ENCODE measurements at places on chromosomes 12 and 14.
A peak's percentile ranks its signal among the peaks of the same experiment; 100 is the strongest.

DNA sequence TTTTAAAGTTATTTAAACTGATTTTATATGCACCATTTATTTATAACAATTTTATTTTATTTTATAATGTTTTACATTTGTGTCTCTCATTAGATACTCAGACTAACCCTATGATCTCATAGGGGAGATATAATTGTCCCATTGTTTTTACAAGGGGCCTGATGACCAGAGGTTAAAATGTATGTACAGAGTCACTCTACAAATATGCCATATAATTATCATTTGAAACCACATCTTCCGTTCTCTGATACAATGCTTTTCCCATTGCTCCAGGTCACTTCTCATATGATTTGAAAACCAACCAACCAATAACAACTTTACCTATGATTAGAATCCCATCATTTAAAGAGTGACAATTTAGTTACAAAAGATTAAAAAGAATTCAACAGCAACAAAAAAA lies 137.8 kb downstream of the GPHN start:
- DNase-seq = no peak

DNA sequence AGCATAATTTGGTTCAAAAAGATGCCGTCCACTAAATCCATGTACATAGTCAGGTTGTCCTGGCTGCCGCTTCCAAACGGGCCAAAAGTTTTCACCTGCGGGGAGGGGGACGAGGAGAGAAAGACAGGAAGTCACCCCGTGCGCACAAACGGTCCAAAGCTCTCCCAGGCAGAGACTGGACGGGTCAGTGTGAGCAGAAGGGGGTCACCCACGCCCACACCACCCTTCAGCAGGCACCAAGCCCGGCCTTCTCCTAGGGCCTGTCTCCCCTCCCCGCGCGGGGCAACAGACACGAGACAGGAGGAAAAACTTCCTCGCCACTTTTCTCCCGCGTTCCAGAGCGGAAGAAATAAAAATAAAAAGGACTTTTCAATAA lies 888 bp downstream of the CCDC88C start:
- DNase-seq = no peak

- DNase-seq = no peak
These were observed 991.2 kb downstream of the FLRT2 start for GRCh38 chr14:86521031-86521730.

DNA sequence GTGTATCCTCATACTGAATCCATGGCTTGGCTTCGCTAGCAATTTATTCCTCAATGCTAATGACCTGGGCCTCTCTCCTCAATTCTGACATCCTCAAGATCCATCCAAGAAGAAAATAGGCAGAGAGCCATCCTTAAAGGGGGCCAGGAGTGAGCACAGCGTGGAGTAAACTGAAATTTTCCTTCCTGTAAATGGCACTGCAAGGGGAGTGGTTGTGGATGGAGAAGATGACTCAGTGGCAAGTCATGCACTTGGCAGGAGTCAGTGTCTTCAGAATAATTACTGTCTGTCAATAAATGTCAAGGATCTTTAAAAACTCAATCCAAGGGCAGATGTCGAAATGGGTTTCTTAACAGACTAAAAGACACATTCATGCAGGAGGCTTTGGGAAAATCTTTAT lies 88.0 kb upstream of the TMEM132C start:
- no peak for DNase-seq

- DNase-seq = no peak
These were observed 5.3 kb downstream of the ZNF10 start for GRCh38 chr12:133135747-133136146.

DNA sequence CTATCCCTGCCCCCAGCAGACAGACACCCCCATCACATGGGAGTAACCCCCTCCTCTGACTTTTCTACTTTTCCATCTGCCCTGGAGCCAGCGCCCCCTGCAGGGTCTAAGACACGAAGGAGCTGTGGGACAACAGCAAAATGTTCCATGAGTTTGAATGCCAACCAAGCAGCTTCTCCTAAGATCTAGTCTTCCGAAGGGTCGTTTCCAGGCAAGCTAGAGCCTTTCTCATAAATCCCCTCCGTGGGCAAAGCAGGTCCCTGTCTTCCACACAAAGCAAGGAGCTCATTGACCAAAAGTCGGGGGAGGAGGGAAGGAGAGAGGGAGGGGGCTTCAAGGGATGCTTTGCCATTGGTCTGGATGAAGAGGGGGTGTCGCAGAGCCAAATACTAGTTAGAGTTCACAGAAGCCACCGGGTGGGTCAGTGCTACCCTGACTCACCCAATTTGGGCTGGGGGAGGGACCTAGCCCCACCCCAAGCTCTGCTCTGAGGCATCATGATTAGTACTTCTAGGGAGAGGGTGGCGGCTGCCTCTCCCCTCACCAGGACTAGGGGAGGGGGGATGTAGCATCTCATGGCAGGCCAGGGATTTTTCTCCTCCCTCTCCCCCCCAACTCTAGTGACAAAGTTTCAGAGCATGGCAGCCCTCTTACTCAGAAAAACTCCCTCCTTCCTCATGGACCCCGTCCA lies 1.6 kb downstream of the MSI1 start:
- no peak for DNase-seq

DNA sequence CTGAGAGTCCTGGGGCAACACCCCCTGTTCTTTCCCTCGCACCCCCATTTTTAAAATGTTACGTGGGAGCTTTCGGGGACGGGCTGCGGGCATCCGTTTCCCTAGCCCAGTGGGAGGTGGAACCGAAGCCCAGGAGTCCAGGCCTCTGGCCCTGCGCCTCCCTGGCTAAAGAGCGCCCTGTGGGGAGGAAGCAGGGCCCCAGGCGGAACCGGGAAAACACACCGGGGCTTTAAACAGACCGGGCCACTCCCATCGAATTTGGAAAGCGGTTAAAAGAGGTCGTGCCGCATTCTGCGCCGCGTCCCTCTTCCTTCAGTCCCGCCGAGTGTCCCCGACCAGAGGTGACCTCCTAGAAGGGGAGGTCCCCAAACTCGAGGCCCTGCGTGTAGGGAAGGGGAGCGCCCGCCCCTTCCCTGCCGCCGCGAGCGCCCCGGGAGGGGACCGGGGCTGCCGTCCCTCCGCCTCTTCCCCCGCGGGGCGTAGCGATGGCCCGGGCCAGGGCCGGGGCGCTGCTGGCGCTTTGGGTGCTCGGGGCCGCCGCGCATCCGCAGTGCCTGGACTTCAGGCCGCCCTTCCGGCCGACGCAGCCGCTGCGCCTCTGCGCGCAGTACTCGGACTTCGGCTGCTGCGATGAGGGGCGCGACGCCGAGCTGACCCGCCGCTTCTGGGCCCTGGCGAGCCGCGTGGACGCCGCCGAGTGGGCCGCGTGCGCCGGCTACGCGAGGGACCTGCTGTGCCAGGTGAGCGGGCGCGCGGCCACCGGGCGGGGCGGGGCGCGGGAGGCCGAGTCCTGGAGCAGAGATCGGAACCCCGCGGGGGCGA lies at the start of gene HHIPL1:
Gene HHIPL1 (plus strand): TSS at position 407 of the 822 bp plus-strand sequence. CDS start 79 bp downstream, at position 486.
- DNase-seq = no peak

- DNase-seq = no peak
These were observed 51.7 kb downstream of the SLC25A47 start for GRCh38 chr14:100374876-100375265.

DNA sequence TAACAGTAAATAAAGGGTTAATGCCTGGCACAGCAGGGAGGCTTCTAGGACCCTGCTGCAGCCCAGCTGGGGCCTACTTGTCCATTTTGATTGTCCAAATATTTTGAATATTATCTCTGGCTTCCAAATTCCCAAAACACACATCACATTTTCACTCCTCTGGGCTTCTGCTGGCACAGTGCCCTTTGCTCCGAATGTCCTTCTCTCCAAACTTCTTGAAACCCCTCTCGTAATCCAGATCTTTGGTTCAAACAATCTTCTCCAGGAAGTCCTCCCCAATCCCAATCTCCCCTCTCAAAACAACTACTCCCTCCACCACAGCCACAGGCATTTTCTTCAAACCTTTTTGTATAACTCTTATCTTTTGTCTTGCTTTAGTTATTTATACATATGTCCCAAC lies 225.6 kb downstream of the PPM1H start:
- DNase-seq = no peak

DNA sequence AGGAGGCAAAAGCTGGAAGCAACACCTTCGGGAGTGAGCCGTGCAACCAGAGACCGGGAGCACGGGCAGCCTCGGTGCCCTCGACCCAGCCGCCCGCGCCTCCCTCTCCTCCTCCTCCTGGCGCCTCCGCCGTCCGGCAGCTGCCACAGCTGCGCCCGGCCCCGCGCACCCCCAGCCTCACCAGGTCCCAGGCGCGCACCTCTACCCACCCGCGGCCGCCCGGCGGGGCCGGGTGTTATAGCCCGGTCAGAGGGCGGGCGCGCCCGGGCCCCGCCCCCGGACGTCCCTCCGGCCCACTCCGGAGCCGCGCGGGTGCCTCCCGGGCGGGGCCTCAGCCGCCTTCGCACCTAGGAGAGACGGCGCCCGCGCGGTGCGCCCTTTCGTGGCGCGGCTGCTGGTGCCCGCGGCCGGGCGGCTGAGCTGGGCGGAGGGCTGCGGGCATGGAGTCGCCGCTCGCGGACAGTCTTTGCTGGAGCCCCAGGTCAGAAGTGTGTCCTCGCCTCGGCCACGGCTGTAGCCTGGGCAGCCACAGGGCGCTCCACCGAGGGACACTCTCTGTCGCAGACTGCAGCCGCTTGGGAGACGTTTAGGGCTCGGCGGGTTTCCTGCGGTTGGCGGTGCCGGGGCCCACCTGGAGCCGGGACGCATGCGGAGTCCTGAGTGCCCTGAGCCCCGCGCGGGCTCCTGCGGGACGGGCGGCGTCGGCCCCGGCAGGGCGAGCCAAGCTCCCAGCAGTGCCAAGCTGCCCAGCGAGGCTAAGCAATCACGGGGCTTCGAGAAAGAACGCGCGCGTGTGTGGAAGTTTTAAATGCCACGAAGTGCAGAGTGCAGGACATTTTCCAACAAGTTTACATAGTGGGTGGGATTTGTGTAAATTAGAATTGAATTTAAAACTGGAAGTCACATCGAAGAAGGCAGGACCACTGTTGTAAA lies at the start of gene CPM:
Gene CPM (minus strand): TSS at position 211 of the 933 bp plus-strand sequence. CDS start 334 bp downstream, outside the sequence.
- DNase-seq = peak; percentile 50

GRCh38 chr12:70154087-70154638 lies 89.1 kb upstream of the CNOT2 start:
- DNase-seq = no peak

DNA sequence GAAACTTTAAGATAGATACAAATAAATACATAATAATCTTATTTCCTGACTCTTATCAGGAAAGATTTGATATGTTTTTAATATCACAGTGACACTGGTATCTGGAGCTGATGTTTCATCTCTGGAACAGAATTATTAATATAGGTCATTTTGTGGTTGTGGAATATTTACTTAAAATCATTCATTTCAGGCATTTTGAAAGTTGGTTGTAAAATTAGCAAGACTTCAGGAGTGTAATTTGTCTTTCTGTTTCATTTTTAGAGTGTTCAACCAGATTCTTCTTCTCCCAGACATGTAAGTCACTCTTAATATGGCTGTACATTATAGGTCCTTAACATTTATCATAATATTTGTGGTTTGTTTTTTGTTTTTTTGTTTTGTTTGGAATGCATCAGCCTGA lies 115.7 kb downstream of the PCNX1 start:
- no peak for DNase-seq

DNA sequence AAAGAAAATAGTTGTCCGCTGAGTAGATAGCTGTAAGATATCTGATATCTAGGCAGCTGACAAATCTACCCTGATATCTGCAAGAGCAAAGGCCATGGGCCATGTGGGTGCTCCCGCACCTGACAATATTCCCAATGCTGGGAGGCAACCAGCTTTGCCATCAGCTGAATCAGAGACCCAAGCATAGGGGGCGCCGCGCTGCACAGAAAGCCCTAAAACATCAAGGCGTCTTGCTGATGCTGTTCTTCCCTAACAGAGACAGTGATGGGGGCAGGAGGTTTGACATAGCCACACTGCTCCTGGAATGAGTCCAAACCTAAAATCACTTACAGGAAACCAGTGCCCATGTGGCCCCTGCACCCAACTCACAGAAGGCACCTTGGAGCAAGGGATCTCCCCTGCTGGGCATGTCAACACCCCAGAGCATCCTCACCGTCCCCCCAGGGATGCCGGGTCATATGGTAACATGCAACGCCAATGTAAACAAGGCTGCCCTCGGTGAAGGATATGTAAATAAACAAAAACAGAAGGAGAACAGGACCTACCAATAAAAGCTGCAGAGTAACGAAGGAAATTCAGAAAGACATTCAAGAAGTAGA lies 199.5 kb downstream of the TMEM132D start:
- no peak for DNase-seq

- DNase-seq = no peak
These were observed 10.0 kb upstream of the GPR68 start for GRCh38 chr14:91254461-91254860.
